MV-4-11 (cell line): ENCODE measurements at places on chromosomes 12 and 14.

DNA sequence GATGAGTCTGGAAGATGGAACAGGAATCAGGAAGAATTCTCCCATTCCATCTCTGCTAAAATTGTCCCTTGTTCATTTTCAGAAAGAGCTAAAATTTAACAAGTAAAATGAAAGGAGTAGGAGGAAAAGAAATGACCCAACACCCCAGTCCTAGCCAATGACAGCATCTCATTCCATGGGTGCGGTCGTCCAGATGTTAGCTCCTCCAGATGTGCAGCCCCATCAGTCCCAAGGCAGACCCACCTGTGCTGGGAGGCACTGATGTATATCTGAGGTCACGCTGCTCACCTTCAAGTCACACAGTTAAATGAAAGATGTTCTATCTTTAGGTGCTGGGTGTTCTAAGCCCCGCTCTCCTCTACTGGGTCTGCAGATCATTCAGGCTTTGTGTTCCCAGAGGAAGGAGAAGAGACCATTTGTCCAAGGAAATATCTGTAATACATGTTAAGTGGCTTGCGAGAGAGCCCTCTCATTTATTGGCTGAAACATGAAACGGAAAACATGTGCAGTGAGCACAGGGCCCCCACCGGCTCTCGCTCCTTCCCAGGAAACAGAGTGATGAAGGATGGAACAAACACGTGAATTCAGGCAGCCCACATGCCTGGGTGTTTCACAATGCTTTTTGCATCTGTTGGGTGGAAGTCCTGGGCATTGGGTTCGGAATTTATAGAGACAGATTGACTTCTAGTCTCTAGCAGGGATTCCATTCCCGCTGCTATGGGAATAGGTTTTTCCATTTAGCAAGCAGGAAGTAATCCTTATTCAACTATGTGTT lies 294.6 kb downstream of the NUAK1 start:
- DNase-seq = no peak

GRCh38 chr14:91888641-91889476 lies 21.5 kb upstream of the TC2N start:
- DNase-seq = no peak

DNA sequence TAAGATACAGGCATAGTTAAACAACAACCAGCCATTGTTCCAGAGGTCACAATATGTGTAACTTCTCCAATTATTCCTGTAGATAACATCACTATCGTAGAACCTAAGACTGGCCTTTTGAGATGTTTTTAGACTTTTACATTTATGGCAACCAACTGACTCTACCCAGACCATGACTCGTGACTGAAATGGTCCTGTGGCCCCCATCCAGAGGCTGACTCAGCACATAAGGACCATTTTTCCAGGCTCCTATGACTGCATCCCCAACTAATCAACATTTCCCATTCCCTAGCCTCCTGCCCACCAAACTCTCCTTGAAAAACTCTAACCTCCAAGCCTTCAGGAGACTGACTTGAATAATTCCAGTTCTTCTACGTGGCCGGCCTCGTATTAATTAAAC lies 52.6 kb upstream of the NID2 start:
- DNase-seq = no peak

GRCh38 chr12:86735851-86736250 lies 479.7 kb upstream of the MGAT4C start:
- DNase-seq = no peak

- no peak for DNase-seq
Measured at GRCh38 chr14:104813286-104813685, 12.4 kb downstream of the ZBTB42 start.

- no peak for DNase-seq
Measured at GRCh38 chr12:119592232-119592631, 1.3 kb upstream of the TMEM233 start.

DNA sequence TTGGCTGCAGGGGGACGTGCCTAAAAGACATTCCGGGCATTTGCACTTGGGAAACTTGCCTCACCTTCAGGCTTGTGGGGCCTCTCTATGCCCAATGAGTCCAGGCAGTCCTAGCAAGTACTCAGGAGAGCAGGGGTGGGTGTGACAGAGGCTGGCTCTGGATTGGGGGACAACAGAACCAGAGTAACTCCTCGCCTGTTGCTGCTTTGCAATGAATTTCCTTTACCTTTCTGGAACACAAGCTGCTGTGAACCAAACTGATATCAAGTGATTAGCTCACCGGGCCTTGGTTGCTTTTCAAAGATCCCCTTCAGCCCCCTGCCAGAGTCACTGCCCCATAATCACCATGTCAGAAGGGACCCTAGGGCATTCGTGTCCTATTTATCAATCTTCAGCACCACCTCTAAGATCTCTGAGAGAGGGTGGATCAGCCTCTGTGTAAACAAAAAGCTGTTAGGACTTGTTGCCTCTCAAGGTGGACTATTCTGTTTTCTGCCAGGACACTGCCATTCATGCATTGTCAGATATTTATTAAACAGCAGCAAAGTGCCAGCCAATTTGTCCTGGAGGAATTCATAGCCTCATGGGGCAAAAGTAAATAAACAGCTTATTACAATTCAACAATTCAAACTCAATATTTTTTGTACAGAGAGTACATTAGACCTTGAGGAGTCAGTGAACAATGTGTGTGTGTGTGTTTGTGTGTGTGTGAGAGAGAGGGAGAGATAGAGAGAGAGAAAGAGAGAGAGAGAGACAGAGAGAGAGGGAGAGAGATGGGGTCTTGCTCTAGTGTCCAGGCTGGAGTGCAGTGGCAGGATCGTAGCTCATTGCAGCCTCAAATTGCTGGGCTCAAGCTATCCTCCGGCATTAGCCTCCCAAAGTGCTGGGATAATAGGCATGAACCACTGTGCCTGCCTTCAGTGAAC lies 11.3 kb downstream of the NFATC4 start:
- no peak for DNase-seq

GRCh38 chr12:130577351-130577750 lies 138.7 kb downstream of the RIMBP2 start:
- DNase-seq = no peak

DNA sequence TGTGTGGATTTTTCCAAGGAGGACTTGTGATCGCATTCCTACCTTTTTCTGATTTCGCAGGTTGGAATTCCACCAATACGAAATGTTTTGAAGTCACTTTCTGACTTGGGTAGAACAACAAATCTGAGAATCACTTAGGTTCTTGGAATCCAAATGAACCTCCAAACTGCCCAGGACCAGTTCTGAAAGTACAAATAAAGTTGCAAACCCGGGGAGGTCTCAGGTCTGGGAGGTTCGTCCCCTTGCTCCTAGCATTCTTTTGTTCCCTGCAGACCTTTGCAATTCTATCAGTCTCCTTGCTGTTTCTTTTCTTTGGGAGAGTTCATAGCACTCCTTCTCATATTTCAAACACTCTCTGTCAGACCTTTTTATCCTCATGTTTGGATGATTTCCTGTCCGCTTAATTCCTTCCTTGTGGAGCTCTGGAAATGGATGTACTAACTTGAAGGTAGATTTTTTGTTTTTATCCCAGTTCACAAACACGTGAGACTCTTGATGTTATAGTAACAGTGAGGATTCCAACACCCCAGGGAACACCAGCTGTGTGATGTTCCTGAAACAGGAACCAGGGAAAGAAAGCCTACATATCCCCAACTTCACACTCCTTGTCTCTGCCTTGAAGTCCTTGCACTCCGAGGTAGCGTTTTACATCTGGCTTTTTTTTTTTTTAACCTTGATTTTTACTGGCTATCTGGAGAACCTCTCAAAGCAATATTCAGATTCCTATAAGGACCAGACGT lies 70.6 kb downstream of the TMEM132C start:
- DNase-seq = no peak

- no peak for DNase-seq
Measured at GRCh38 chr12:34393821-34394150, 371.5 kb downstream of the ALG10 start.

DNA sequence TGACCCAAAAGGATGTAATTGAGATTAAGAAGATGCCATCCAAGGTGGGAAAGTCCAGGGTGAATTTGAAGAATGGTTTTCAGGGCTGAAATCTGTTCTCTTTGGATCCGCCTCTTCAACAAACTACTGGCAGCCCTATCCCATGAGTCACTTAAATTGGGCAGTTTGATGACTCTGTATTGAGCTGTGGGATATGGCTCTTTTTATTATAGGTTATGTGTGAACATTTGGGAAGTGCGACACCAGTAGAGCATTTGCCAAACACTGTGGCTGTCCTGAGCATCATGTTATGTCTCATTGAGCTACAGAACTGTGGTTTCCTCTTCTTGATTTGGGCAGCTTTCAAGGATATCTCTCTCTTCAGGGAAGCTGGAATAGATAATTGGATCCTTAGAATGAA lies 22.3 kb downstream of the IFT43 start:
- DNase-seq = no peak

GRCh38 chr12:93624595-93625294 lies 52.3 kb downstream of the SOCS2 start:
- DNase-seq = no peak

- no peak for DNase-seq
Measured at GRCh38 chr14:72054911-72055310, 122.7 kb downstream of the RGS6 start.

GRCh38 chr14:92175811-92176210 lies 54.0 kb downstream of the CPSF2 start:
- no peak for DNase-seq

DNA sequence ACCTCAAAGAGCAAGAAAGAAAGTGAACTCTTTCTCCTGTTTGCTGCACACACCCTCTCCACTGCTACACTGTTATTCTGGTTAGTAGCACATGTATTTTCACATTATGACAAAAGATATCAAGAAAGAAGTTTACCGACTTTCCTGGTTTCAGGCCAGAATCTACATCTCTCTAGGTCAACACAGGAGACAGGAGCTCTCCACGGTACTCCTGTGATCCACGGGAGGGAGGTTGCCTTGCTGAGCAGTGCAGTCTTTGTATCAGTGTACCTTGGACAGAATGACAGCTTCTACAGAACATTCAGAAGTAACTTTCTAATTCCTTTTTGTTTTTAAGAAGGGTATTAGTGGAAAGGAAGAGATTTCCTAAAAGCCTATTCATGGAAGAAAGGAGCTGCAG lies 805.6 kb downstream of the NRXN3 start:
- DNase-seq = no peak

DNA sequence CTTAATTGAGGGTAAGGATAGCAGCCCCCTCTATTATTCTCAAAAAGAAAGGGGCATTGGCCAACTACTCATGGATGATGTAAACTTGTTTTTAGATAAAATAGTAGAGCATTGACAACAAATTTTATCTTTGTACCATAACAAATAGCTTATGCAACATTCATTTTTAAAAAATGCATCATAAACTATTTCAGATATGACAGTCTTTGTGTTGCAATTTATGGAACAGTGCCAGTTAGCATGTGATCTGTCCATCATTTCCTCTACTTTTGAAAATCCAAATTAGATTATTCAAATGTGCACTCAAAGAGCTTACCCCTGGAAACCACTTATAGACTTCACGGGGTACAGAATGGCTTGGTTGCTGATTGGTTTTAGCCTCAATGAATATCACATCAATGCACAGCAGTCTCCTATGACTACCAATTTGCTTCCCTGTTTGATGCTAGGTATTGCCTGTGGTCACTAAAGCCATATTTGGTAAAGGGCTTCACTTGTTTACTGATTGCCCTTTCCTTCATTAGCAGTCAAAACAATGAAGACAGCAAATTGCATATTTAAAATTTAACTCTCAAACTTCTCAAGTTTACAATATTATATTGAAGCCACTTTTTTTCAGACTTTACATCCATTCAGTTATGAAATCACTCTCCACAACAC lies 274.9 kb upstream of the MGAT4C start:
- no peak for DNase-seq

DNA sequence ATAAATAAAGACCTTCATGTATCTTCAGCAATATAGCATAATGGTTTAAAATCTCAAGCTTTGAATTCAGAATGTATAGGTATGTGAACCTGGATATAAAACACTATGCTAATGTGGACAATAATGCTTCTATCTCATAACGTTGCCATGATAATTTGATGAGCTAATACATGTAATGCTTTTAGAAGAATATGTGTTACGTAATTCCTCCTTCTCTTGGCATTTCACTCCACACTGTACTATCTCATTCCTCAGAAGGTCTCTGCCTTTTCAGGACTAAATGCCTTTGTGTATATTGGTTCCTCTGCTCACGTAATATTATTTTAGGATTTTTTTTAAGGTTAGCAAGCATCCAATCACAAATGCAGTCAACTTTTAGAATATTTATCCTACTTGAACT lies 86.5 kb downstream of the FOXA1 start:
- DNase-seq = no peak

DNA sequence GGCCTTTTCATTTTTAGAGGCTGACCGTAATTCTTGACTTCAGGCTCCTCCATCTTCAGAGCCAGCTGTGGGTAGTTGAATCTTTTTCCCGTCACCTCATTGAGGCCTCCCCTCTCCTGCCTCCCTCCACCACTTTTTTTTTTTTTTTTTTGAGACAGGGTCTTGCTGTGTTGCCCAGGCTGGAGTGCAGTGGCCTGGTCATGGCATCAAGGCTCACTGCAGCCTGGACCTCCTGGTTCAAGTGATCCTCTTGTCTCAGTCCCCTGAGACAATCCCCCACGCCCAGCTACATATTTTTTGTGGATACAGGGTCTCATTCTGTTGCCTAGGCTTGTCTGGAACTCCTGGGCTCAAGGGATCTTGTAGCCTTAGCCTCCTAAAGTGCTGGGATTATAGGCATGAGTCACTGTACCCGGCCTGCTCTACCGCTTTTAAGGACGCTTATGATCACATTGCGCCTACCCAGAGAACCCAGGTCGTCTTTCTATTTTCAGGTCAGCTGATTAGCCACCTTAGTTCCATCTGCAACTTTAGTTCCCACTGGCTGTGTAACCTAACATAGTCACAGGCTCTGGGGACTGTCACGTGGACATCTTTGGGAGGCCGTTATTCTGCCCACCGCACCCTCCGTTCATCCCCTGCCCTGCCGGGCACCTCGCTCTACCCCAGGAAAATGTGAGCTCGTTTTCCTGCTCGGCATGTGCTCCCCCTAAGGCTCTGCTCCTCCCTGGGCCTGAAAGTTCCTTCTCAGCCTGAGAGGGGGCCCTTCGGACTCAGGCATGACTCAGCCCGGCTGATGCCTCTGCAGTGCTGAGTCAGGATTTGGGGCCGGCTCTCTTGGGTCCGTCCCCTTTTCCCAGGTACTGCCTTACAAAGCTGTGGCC lies 13.4 kb downstream of the TNFAIP2 start:
- DNase-seq = peak; percentile 35

DNA sequence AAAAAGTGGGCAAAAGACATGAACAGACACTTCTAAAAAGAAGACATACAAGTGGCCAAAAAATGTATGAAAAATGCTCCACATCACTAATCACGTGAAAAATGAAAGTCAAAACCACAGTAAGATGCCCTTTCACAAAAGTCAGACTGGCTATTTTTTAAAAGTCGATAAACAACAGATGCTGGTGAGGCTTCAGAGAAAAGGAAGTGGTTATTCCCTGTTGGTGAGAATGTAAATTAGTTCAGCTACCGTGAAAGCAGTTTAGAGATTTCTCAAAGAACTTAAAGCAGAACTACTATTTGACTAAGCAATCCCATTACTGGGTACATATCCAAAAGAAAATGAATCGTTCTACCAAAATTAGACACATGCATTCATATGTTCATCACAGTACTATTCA lies 237.0 kb downstream of the KIF21A start:
- DNase-seq = peak; percentile 71

GRCh38 chr12:63208956-63209355 lies 58.0 kb upstream of the AVPR1A start:
- no peak for DNase-seq

GRCh38 chr14:20379743-20380142 lies 33.6 kb downstream of the TEP1 start:
- DNase-seq = no peak

GRCh38 chr12:47560415-47560814 lies 145.4 kb downstream of the RPAP3 start:
- peak; percentile 53 for DNase-seq
